ENCODE measurements at places on chromosomes 5 and 9.

GRCh38 chr9:69971643-69972449 is 71.8 kb upstream of the MAMDC2 start:
- DNase-seq = peak; percentile 36

DNA sequence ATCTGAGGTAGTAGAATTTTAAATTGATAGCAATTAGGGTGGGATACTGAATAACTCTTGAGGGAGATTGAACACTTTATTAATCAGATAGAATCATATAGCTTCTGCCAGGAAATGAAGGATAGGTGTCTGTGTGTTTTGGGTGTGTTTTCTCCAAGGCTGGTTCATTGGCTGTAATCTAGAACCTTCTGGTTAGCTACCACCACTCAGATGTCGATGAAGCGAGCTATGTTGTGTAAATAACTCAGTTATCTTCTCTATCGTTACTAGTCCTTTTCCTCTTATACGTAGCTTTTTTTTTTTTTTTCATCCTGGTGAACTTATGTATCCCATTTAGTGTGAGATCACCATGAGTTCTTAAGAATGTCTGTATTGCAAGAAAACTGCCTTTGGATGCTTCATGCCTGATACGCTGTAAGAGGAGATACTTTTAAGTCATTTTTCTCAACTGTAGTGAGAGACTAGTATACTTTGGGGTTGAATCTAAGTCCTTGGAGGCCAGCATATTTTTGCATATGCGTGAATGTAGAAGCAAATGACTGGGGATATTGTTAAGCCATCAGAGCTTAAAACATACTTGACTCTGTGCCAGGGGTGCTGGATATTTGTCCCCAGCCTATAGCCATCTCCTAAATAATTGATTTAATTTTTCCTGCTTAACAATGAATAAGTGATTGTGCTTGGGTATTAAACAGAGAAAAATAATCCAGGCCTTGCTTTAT is 2.1 kb downstream of the TNFAIP8 start:
- DNase-seq = no peak

GRCh38 chr5:133729800-133730199 is 117.5 kb upstream of the FSTL4 start:
- no peak for DNase-seq

- no peak for DNase-seq
Observed at GRCh38 chr5:73950441-73950873, 324.5 kb downstream of the ARHGEF28 start.

- DNase-seq = peak; percentile 68
Observed at GRCh38 chr9:95167998-95168397, 149.5 kb downstream of the FANCC start.

DNA sequence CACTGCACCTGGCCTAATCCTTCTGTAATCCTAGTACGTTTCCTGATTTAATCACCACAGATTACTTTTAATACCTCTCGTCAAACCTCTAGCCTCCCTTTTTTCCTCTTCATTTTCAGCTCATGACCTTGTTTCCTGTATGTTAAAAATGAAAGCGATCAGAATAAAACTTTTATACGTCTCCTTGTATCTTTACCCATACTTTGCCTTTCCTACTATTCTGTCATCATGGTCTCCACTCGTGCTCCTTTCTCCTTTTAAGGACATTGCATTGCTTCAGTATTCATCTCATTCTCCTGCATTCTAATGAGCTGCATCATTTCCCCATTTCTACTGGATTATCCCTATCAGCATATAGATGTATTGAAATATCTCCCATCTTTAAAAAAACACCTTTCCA is 8.5 kb downstream of the CDC42SE2 start:
- DNase-seq = no peak

GRCh38 chr9:15221746-15222145 is 85.3 kb downstream of the TTC39B start:
- no peak for DNase-seq

DNA sequence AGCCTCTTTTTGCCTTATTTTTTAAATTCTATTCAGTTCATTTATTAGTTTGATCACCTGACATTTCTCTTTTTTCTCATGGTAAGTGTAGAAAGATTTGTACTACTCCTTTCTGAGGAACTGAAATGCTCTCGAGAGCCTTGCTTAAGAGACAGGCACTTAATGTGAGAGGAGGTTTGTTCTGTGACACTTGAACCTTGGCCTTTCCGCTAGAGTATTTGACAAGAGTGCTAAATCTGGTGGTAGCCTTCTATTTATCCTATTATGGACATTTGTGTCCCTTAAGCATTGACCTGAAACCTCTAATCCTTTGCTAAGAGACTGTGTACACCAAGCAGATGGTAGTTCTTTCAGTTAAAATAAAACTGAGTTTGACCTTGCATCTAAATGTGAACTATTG is 805.0 kb upstream of the PTPRD start:
- no peak for DNase-seq

GRCh38 chr5:139806111-139806510 is 10.5 kb downstream of the PSD2 start:
- no peak for DNase-seq

DNA sequence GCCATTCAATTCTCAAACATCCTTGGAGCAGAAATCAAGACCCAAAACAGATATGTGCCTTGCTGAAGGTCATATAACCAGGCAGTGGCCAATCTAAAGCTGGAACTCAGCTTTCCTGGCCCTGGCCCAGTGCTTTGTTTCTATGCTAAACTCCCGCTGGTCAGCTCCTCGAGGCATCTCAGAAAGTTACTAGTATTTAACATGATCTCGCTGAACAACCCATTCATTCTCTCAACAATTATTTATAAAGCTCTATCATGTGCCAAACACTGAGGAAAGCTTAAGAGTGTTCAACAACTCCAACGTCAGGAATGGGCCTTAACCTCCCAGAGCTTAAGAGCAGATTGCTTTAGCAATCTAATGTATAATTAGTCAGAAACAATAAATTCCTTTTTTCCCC is 54.0 kb downstream of the FOXD1 start:
- DNase-seq = no peak

DNA sequence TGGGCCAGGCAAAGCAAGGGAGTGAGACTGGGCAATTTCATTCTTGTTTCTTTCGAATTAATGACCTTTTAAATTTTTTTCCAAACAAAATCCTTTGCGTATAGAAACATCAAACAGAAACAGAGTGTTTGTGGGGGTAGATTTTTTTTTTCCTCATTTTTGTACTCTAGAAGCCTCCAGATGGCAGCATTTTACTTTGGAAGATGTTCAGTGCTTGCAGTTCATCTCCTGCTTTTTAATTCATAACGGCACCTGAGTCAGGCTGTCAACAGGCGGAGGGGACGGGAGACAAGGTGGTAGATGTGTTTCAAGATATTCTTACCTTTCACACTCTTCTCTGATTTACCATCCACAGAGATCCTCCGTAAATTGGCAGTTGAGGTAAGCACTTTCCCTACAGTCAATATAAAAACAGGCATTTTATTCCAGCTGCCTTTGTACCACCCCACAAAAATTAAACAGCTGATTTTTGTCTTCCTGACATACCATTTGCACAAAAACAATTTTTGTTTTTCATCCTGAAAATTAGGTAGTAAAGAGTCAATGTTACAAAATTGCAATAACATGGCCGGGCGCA is 99.5 kb upstream of the FBXL17 start:
- DNase-seq = no peak

GRCh38 chr5:107320376-107320775 is 350.4 kb downstream of the EFNA5 start:
- no peak for DNase-seq

DNA sequence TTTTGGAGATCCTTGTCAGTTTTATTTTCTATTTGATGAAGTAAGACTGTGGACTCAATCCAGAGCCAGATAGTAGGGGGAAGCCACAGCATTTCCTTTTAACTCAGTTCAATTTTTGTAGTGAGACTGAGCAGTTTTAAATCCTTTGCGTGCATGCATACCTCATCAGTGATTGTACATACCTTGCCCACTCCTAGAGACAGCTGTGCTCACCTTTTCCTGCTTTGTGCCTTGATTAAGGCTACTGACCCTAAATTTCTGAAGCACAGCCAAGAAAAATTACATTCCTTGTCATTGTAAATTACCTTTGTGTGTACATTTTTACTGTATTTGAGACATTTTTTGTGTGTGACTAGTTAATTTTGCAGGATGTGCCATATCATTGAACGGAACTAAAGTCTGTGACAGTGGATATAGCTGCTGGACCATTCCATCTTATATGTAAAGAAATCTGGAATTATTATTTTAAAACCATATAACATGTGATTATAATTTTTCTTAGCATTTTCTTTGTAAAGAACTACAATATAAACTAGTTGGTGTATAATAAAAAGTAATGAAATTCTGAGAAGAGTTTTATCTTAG is 17.8 kb downstream of the DIMT1 start:
- DNase-seq = no peak

DNA sequence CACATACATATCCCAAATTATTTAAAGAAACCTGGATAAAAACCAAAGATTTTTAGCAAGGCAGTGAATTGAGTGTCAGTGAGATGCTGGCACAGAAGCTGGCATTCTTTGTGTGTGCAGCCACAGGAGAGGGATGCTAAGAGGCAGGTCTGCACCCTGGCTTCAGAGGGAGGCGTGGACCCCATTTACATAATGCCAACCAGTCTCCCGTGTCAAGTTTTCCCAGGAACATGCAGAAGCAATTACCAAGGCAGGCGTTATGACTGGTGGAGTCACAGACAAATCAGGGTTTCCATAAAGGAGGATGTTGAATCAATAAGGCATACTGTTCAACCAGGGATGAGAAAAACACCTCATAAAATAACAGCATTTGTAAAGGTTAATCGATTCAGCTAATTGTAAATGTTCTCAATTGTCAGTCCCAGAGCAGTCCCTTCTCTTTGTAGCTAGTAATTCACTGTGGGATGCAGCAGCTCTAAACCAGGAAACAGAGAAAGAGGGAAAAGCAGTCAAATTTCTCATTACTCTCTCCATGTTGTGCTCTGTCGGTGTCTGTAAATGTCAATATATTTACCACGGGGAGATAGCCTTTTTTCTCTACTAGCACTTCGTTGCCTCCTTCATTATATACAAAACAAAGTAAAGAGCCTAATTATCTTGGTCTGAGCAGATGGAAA is 452.4 kb upstream of the GRAMD2B start:
- no peak for DNase-seq

DNA sequence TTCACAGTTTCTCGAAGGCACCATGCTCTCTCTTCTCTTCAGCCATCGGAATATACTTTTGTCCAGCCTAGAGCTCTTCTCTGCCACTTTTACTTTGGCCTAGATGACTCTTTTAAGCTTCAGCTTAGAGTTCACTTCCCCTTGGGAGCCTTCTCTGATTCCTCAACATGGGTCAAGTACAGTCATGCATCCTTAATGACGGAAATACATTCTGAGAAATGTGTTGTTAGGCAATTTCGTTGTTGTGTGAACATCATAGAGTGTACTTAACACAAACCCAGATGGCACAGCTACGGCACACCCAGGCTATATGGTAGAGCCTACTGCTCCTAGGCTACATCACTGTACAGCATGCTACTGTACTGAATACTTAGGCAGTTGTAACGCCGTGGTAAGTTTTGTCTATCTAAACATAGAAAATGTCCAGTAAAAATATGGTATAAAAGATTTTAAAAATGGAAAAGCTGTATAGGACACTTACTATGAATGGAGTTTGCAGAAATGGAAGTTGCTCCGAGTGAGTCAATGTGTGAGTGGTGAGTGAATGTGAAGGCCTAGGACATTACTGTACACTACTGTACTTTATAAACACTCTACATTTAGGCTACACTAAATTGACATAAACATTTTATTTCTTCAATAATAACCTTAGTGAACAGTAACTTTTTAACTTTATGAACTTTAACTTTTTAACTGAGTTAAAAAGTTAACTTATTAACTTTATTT is 15.1 kb upstream of the TNFSF15 start:
- DNase-seq = no peak

- no peak for DNase-seq
Observed at GRCh38 chr9:32573821-32574220, 862 bp upstream of the NDUFB6 start.

- peak; percentile 9 for DNase-seq
Observed at GRCh38 chr5:77935506-77936364, 159.6 kb upstream of the TBCA start.

GRCh38 chr9:128114326-128115186 is 13.0 kb downstream of the PTGES2 start:
- DNase-seq = no peak

GRCh38 chr5:176658817-176659511 is 11.7 kb downstream of the TSPAN17 start:
- DNase-seq = no peak

- no peak for DNase-seq
Observed at GRCh38 chr9:129850821-129851550, 15.7 kb downstream of the USP20 start.

DNA sequence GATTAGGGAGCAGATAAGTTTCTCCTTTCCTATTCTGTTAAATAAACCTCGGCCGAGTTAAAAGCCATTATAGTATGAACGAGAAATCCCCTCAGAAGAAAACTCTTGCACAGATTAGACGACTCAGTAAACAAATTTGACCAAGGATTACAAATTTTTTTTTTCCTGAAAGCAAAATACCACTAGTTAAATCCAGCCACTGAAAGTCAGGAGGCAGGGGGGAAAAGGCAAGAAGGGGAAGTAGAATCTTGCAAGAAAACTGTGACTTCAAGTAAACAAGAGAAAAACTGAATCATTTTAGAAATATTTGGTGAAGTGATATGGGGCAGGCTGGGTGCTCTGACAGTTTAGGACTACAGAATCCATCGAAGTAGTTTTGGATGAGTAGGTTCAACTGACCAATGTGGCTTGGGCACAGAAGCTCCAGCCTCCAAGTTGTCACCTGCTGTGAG is 251.0 kb downstream of the DENND1A start:
- DNase-seq = no peak

- no peak for DNase-seq
Observed at GRCh38 chr5:54384356-54384933, 71.1 kb upstream of the HSPB3 start.

GRCh38 chr5:120304663-120305062 is 159.4 kb upstream of the PRR16 start:
- no peak for DNase-seq

- peak; percentile 47 for DNase-seq
Observed at GRCh38 chr5:131634666-131634995, 398 bp downstream of the RAPGEF6 start.

GRCh38 chr5:24444414-24444813 is 200.4 kb downstream of the CDH10 start:
- no peak for DNase-seq

DNA sequence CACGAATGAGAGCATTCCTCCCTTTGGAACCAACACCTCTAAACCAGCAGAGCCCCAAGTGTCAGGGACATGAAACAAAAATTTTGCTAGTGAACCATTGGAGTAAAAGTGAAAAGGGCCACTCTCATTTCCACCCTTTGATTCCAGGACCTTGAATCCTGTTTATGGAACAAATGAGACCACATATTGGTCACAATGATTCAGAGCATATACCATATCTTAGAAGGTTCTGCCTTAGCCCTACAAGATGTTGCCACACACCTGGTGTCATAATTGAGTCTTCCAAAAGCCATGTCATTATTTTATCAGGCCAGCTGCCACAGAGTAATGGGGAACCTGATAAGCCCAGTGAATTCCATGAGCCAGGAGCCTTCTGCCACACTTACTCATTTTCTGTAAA is 66.3 kb upstream of the ZBTB43 start:
- DNase-seq = no peak

Measured in stimulated activated CD4-positive, alpha-beta T cell treated with anti-CD3 and anti-CD28 coated beads, Interleukin-4, amount 100 ng/mL, for 48 hours (primary cell).